ENCODE measurements at places on chromosomes 5 and 9. TPM values are rescaled to one million over a fixed set of nuclear protein-coding genes. Genes with fewer than 3 reads are reported as not detected.
A peak's percentile ranks its signal among the peaks of the same experiment; 100 is the strongest.

Gene ARHGEF28
- total RNA-seq = 13.9 TPM

Gene LPAR1
- total RNA-seq = 260 TPM

Gene CBY3
- 0.18 TPM for total RNA-seq

Gene ACOT12
- not detected for total RNA-seq

Gene TJP2
- 49.3 TPM for total RNA-seq

Gene STRBP
- total RNA-seq = 2.5 TPM

Gene SPOCK1
- 5.0 TPM for total RNA-seq

DNA sequence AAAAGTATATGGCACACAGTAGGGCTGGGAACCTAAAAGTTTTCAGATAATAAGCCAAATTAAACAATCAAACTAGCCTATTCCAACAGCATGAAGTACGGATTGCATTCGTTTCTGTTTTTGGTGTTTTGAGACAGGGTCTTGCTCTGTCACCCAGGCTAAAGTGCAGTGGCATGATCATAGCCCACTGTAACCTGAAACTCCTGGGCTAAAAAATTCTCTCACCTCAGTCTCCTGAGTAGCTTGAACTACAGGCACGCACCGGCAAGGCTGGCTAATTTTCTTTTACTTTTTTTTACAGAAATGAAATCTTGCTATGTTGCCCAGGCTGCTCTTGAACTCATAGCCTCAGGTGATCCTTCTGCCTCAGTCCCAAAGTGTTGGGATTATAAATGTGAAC, 5.2 kb downstream of the RFX3 start:
- no peak for DNase-seq

GRCh38 chr9:136300866-136301265, 3.0 kb downstream of the CCDC187 start:
- DNase-seq = no peak

GRCh38 chr5:107232293-107232692, 438.4 kb downstream of the EFNA5 start:
- DNase-seq = no peak

DNA sequence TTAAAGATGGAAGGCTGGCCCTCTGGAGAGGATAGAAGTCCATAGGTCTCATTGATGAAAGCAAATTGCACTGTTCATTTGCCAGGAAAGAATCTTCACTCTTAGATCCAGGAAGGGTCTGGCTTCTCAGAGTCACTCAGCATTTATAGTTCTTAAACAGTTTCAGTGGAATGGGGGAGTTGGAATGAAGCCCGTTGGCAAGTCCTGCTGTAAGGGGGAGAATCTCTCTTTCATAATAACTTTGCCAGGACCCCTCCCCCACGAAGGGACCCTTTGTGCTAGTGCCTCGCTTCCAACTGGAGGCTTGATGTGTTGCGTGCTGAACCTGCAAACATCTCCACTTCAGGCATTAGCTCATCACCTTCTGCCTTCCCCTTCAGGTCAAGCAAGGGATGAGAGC, 57.1 kb downstream of the ENTREP1 start:
- no peak for DNase-seq

- no peak for DNase-seq
Observed at GRCh38 chr9:89005323-89005722, 14.1 kb downstream of the S1PR3 start.

DNA sequence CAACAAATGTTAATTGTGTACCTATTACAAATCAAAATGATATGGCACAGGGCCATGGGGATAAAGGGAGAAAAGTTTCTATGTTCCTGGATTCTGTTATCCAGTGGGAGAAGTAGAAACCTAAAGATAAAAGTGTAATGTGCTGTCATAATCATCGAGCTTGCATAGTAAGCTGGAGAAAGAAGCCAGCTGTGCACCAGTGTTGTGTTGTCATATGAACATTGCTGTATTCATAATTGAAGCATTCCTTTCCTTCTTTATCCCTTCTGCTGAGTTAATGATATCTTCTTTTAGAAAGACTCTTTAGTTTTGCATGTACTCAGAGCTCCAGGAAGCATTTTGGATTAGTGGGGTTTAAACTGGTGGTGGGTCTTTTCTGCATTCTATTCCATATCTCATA, 39.5 kb downstream of the NTRK2 start:
- no peak for DNase-seq

DNA sequence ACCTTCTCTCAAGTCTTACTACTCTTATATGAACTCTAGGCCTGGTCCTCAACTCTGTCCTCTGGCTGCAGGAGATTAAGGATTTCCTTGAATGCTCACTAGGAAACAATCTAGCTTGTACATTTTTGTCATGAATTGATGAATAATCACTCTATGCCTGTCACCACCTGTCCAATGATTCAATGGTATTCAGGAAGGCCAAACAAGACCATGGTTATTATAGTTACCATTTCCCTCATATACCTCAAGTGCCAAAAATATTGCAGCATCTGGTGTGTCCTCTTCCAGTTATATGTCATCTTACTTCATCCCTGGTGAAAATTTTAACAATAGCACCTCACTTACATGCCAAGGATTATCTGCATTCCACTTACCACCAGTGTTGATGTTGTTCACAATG, 179.0 kb upstream of the MOCS2 start:
- no peak for DNase-seq

- DNase-seq = peak; percentile 2
Observed at GRCh38 chr9:35193762-35194161, 32.0 kb downstream of the UNC13B start.

DNA sequence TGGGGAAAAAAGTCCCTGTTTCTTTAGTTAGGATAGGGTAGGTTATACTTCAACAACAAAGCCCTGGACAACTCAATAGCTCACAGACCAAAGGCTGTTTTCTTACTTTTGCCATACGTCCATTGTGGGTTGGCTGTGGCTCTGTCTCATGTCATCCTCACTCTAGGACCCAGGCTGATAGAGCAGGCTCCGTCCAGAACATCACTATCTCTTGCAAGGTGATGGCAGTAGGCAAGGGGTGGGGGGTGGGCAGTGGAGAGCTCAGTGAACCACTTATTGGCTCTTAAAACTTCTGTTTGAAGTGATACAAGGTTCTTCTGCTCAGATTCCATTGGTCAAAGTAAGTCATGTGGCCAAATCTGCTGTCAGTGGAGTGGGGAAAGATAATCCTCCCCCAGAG, 126.4 kb downstream of the CMYA5 start:
- DNase-seq = no peak

- no peak for DNase-seq
Observed at GRCh38 chr5:169636477-169637084, 494 bp upstream of the DOCK2 start.

DNA sequence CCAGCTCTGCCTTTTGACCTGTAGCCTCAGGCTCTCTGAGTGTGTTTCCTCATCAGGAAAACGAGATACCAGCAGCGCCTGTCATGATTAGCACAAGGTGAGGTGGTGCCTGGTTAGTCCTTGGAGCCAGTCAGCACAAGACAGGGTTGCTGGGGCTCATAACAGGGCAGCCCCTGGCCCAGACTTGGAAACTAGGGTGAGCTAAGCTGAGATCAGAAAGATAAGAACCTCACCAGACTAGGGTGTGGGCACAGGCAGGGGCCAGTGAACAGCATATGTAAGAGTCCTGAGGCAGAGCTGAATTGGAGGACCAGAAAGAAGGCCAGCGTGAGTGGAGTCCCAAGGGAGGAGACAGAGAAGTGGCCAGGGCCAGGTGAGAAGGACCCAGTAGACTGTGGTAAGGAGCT, 42.7 kb upstream of the FUBP3 start:
- no peak for DNase-seq

- DNase-seq = no peak
Observed at GRCh38 chr5:91365498-91365897, 17.6 kb downstream of the ARRDC3 start.

GRCh38 chr5:143094087-143094521, 309.4 kb downstream of the NR3C1 start:
- peak; percentile 61 for DNase-seq

GRCh38 chr9:111052791-111053190, 14.5 kb upstream of the LPAR1 start:
- DNase-seq = peak; percentile 75

DNA sequence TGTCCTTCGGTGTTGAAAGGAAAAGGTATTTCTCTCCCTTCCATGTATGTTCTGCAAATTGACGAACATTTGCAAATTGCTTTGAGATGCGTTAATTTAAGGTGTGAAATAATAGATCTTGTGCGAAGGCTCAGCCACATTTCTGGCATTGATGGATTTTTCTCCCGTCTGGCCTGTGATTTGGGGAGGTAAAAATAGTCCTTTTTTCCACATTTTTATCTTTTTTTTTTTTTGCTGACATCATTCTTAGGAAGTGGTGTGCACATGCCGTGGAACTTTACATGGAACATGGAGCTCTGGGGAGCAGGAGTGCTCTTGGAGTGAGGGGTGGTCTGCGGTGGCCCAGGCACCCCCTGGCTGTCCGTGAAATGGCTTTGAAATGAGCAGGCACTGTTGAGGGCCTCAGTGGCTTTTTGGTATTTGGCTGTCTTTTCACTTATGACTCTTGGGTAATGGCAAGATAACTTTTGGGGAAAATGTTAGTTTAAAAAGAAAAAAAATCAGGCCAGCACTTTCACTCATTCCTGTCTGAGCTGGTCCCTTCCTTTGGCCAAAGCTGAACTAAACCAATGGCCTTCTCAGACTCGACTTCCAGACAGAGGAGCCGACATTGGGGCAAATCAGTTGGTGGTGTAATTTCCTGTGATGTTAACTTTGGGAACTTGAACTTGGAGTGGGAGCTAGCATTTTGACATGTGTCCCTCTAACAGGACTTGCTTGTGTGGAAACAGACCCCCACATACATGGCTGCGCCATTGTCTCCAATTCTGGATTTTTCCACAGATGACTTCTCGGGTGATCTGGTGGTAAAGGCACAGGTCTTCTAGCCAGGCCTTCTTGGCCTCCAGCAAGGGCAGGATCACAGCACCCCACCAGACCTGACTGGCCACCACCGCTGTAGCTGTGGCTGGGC, 4.2 kb downstream of the NEK6 start:
- no peak for DNase-seq

GRCh38 chr5:67934976-67935375, 280.6 kb upstream of the PIK3R1 start:
- DNase-seq = no peak

- peak; percentile 49 for DNase-seq
Observed at GRCh38 chr5:115068239-115069086, 101.2 kb downstream of the TRIM36 start.

DNA sequence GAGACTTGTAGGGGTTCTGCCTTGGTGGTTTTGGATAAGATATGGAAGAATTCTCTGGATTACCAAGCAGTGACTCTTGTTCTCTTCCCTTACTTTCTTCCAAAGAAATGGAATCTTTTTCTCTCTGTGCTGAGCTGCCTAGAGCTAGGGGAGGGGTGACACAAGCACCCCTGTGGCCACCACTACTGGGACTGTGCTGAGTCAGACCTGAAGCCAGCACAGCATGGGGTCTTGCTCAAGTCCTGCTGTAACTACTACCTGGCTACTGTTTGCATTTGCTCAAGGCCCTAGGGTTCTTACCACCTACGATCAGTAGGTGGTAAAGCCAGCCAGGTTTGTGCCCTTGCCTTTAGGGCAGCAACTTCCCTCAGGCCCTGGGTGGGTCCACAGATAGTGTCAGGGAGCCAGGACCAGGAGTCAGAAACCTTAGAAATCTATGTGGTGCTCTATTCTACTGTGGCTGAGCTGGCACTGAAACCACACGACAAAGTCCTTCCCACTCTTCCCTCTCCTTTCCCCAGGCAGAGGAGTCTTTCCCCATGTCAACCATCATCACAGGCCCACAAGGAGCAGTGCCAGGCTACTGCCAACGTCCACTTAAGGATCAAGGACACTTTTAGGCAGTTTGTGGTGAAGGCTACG, 53.8 kb downstream of the SREK1 start:
- DNase-seq = no peak

GRCh38 chr9:90970608-90971007, 169.0 kb downstream of the SYK start:
- peak; percentile 49 for DNase-seq

DNA sequence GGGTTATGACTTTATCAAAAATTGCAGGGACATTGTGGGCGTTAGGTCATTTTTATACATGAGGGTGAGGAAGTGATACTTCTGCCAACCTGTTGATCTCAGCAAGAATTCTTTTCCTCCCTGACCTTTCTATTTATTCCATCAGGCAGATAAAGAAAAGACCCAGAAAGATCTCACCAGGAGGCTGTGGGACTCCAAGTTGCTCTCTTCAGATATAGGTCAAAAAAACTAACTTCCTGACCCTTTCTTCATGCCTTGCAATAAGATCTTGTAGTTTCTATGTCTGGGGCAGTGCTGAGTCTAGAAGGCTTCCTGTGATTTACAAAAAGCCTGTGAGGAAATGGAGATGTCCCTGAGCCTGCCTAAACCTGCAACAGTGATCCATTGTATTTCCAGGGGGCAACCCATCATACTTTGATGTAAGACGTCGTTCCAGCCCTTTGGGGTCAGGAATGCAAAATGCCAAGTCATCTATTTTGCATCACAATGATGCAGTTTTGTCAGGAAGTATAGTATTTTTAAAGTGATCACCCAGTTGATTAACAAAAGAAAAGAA, 22.0 kb upstream of the PIK3R1 start:
- DNase-seq = no peak

DNA sequence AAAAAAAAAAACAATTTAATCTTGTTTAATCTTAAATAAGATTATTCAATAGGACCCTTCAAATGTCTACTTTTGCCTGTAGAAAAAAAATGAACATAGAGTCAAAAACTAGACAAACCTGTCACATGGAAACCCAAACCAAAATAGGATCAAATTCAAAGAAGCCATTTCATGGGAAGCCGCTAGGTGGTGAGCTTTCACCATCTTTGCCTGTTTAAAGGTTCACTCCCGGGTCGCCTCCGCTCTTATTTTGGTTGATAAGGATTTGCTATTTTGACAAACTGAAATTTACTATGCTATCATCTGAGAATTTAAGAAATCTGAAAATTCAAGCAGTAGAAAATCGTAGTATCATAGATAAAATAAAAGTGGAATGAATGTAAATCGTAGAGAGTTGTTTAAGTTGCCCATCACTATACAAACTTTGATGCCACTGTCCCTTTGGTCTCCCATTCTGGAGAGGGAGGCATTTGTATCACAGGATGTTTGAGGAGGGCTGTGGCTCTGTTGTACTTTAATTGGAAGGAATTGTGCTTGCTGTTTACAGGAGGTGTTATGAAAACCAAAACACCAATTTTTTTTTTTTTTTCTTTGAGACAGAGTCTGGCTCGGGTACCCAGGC, 43.5 kb upstream of the DNAH5 start:
- DNase-seq = peak; percentile 81

GRCh38 chr5:31561946-31562345, 29.8 kb downstream of the C5orf22 start:
- no peak for DNase-seq

DNA sequence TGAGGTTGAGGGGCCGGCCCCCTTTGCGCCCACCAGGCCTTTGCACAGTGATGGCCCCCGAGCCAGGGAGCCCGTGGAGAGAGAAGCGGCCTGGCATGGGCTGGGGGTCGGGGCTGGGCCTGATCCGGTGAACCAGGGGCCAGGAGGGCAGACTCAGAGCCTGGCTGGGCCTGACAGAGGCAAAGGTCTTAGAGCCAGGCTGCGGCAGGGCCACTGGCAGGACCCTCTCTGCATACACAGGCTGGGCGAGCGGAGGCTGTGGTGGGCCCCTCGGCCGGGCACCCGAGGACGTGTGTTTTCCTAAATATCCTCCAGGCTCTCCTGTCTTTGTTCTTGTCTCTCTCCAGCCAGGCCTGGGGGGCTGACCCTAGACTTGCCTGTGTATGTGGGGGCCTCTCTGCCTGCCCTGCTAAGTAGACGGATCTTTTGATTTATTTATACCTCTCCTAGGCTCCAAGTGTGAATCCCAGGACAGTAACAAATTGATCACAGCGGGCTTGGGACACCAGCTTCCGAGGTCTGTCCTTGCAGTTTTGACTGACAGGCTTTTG, 933 bp downstream of the NEK6 start:
- no peak for DNase-seq

- DNase-seq = no peak
Observed at GRCh38 chr9:131994364-131995125, 85.1 kb downstream of the MED27 start.
